ENCODE measurements at places on chromosomes 16 and 17. TPM values are rescaled to one million over a fixed set of nuclear protein-coding genes. Genes with fewer than 3 reads are reported as not detected.

DNA sequence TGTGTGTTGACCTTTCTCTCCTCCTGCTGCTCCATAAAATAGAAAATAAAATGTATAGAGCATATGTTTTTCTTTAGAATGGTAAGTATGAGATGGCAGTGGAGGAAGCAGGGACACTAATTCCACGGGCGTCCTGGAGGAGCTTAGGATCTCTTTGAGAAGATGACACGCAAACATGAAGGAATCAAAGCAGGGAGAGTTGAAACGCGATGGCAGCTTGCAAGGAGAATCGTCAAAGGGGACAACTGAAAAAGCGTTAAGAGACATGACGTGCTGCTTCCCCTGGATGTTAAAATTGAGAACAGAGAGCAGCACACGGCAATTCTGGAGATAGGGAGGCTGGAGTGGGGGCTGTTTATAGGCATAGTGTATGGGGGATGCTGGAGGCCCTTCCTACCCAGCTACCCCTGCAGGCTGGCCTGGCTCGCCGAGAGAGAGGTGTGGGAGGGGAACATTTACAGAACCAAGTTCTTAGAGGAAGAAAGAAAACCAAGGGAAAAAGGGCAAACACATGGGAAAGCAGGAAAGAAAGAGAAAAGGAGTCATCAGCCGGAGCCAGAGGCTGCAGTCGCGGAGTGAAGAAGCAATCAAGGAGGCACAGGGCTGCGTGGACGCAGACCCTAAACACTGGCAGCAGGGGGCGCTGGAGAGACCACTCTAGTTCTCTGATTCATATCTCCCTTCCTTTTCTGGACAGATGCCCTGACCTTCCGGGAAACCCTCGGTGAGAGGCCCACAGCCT is 55.8 kb downstream of the MYH13 start:
- no peaks in the 10 kb centered on the region for H3K4me1 ChIP-seq
- H3K27ac ChIP-seq = no peak overlapping the region
- no peaks in the 10 kb centered on the region for H3K36me3 ChIP-seq
- no peaks in the 10 kb centered on the region for H3K27me3 ChIP-seq
- peak; percentile 83 for DNase-seq
- no peak overlapping the region for H3K4me3 ChIP-seq

- no peak for DNase-seq
- H3K4me1 ChIP-seq = no peaks in the 10 kb centered on the region
- no peaks in the 10 kb centered on the region for H3K27me3 ChIP-seq
- H3K27ac ChIP-seq = no peak overlapping the region
Measured at GRCh38 chr17:78824240-78824639, 16.4 kb downstream of the USP36 start.

DNA sequence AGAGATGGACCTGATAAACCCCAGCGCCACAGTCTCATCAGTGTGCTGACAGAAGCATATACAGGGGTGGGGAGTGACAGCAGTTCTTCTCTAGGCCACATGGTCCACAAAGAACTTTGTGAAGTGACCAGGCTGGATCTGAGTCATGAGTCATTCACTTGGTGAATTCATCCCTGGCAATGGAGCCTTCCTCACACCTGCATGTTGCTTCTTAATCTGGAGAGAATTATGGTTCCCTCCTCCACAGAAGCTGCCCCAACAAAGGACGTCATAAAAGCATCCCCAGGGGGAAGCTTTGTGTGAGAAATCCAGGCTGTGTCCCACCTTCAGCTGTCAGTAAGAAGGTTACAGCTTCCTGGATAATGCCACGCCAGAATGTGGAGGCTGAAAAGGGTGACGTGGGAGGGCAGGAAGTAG is 215.6 kb upstream of the MAF start:
- H3K27ac ChIP-seq = no peak overlapping the region
- H3K36me3 ChIP-seq = no peaks in the 10 kb centered on the region
- H3K4me1 ChIP-seq = no peaks in the 10 kb centered on the region
- no peaks in the 10 kb centered on the region for H3K27me3 ChIP-seq
- no peak for DNase-seq
- H3K4me3 ChIP-seq = no peak overlapping the region

DNA sequence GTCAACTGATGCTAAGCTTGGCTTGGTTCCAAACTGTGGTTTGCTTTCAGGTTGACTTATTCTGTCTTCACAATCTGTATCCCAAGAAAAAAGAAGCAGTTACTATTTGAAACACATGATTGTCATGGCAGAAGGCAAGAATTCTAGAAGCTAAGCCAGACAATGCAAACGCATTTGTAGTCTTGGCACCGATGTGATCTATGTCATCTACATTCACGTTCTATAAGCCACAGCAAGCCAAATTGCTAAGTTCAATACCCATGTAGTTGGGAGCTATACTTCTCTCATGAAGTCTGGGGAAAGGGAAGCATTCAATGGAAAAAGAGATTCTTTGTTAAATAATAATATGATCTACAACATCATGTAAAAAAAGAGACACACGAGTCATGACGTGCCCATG is 18.3 kb upstream of the KIF2B start:
- H3K4me3 ChIP-seq = no peak overlapping the region
- no peak for DNase-seq
- no peaks in the 10 kb centered on the region for H3K36me3 ChIP-seq

TEKT1 gene
- total RNA-seq = not detected

KRTAP4-3 gene
- not detected for total RNA-seq
